Neural progenitor cell (in vitro differentiated cells): ENCODE measurements at places on chromosomes 3 and 15. TPM values are rescaled to one million over a fixed set of nuclear protein-coding genes. Genes with fewer than 3 reads are reported as not detected.

DNA sequence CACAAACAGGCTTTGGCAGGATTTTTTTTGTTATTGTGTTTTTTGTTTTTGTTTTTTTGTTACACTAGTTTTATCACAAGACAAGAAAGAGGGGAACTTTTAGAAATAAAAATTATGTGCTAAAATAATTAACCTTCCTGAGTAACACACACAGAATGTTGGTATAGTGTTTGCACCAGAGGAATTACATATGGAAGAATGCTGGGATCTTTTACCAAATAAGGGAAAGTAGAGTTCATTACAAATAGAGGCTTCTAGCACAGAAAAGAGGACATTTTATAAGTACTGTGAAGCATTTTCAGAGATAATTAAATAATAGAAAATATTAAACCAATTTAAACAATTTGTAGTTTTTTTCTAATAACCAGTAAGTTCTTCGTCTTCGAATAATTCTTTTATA, 116.0 kb downstream of the IGF1R start:
- no peak for DNase-seq

DNA sequence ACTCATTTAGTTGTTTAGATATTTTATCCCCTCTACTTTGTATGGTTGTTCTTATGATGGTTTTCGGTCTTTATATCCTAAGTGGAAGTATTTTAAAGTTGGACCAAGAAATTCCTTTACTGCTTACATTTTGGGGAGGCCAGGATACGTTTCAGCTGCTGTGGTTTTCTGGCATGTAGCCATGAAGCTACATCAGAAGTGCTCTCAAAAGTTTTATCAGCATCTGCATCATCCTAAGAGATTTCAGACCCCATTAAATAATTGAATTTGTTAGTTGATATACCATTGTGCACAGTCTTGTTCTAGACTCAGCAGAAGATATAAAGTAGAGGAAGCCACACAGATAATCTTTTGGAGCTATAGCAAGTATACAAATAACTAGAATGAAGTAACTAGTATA, 50.1 kb upstream of the SKOR1 start:
- DNase-seq, result no peak

DNA sequence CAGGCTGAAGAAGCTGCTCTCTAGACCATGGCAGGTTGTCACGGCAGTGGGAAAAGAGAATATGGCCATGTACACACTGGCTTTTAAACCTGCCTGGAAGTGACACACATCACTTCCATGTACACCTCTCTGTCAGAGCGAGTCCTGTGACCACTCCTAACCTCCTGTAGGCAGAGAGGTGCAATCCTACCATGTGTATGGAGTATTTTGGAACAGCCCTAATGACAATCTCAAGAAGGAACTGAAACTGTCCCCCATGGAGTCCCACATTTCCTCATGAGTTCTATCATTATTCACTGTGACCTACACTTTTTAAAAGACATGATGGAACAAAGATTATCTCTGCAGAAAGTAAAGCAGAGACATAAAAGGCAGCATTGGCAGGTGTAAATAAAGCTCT, 153.4 kb upstream of the PFN2 start:
- DNase-seq, result no peak

- no peak for DNase-seq
These were observed 395.2 kb upstream of the AZI2 start for GRCh38 chr3:28743831-28744230.

DNA sequence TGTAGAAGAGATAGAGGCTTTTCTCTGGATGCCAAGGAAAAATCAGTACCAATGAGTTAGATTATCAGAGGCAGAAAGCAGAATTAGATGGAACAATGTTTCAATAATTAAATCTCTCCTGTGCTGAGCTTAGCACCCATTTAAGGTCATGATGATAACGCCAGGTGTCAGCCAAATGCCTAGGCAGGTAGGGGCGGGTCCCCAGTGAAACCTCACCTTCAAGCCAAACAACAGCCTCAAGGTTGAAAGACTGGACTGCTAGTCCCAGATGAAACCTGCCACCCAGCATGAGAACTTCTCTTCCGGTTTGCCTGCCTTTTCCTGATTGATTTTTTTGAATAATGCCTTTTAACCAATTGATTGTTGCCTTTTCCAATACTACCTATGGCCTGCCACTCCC, 363.0 kb downstream of the PLOD2 start:
- DNase-seq, result no peak

DNA sequence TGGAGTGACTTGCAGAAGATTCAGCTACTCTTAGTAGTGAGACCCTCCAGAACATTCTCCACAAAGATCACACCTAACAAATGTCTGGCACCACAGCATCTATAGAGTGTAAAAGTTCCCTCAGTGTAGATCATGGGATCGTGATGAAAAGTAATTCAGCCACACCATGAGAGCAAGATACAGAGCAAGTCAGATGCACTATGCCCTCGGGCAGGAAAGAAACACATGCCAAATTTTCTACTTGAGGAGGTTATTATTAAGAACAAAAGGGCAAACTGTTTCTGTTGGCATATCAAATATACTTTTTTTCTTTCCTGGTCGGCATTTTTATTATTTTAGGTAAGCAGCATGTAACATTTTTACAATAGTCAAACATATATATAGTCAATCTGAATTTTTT, 44.8 kb upstream of the SNTN start:
- no peak for DNase-seq

DNA sequence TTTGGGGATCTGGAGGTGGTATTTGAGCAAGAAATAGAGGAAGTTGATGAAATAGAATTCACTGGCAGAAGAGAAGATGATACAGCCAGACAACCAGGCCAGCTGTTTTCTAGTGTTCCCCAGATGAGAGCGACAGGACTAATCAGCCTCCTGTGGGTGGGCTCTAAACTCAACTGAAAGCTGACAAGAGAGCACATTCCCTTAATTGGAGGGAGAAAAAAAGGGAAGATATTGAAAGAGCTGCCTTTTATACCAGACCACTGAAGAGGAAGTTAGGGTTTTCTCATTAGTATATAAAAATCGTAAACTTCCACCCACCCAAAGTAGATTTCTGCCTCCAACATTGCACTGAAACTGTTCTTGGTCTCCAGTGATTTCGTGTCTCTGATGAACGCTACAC, 6.5 kb upstream of the TM4SF19 start:
- DNase-seq, result no peak

- DNase-seq, result no peak
These were observed 43.4 kb upstream of the LMCD1 start for GRCh38 chr3:8458238-8458661.

GRCh38 chr15:91114301-91114700, 14.2 kb downstream of the SV2B start:
- DNase-seq, result peak; percentile 46

DNA sequence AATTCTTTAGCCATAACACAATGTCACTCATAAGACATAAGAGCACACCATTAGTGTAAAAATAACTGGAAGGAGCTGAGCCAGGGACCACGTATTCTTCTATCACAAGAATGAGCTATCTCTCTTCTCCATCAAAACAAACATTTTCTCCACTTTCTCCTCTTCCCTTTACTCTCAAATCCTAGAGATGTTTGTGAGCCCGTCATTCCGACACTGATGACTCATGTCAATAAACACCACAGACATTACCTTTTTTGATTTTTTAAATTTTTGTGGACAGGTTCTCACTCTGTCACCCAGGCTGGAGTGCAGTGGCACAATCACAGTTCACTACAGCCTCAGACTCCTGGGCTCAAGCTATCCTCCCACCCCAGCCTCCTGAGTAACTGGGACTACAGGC, 86.6 kb downstream of the MEX3B start:
- DNase-seq, result no peak

DNA sequence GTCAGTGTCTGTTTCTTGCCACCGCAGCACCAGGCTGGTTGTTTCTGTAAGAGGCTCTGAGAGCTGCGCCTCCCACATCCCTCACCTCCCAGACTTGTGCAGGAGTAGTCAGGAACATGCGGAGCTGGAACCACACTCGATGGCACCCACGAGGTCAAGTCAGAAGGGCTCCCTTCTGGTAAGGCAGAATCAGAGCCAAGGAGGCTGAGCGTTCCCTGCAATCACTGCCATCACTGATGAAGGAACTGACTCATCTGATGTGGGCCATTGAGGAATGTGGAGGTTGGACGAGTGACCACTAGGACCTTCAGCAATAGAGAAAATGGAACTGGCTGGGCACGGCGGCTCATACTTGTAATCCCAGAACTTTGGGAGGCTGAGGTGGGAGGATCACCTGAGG, 35.7 kb upstream of the BLM start:
- no peak for DNase-seq

GRCh38 chr3:197417911-197418618, 119.7 kb upstream of the DLG1 start:
- DNase-seq, result peak; percentile 60

RBP2 gene
- not detected in 2 replicates for total RNA-seq

LSM3 gene
- total RNA-seq, result 20.9 and 36.2 TPM in 2 replicates

SNTN gene
- total RNA-seq, result 0.65 TPM in 1 of 2 replicates, not detected in the other

CMTM8 gene
- total RNA-seq, result 2.1 and 8.1 TPM in 2 replicates
